ENCODE measurements at places on chromosomes 5 and 9.

DNA sequence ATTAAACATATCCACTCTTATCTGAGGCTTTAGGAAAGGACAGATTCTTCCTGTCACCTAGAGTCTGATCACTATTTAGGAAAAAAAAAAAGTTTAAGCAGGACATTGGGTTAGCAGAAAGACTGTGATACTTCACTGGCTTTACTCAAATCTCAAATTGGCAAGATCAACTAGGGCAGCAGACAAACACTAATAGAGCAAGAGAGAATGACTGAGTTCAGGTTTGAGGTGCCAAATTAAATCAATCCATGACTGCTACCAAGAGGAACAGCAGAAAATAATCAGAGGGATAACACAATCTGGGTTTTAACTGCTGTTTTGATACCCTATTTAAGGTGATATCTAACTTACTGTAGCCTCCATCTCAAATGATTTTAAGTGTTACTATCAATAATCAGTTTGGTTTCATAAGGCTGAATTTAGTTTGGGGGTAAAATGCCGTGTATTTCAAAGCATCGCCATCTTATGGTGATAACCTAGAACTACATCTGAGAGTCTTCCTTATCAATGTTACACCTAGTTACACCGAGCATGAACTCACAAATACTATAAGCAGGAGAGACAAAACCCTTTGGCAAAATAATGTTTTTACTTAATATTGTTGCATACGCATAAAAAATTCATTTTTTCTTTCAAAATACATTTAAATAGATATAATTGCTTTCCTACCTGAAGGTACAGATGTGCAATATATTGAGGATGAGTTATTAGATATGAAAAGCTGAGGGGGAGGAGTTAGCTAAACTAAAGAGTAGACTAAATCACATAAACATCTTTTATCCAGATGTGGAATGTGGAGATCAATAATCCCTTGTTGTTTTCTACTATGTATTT is 286.4 kb upstream of the CDH12 start:
- ATAC-seq: peak; percentile 32

DNA sequence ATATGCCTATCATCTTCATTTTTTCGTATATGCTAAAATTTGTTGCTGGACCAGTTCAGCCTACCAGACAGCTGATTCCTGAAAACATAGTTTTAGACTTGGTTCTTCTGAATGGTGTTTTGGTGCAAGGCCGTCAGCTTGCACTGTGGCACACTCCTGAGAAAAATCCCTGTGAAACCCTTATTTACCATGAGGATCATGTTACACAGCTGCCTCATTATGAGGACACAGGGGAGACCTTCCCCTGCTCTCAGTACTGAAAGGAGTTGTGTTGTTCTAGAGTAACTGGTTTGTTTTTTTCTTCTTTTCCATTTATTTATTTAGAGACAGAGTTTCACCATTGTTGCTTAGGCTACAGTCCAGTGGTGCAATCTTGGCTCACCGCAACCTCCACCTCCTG is 37.6 kb downstream of the MAST4 start:
- ATAC-seq: no peak

DNA sequence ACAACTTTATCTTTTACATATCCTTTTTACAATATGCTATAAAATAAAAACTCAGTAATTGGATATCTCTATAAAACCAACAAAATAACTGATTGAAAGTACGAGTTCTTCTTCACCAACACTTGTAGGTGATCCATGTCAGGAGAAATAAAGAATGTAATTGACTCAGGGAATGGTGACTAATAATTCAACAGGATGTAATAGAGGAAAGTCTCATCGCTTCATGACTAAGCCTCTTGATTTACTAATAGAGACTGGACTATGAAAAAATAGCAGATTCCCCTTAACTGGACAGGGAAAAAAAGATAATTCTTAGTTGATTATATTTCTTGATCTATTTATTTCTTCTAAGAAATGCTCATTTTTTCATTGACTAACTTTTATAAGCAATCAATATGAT is 507.7 kb upstream of the PTGER4 start:
- no peak for ATAC-seq

- ATAC-seq: no peak
Measured at GRCh38 chr9:113005777-113006176, 6.2 kb downstream of the ZNF883 start.

DNA sequence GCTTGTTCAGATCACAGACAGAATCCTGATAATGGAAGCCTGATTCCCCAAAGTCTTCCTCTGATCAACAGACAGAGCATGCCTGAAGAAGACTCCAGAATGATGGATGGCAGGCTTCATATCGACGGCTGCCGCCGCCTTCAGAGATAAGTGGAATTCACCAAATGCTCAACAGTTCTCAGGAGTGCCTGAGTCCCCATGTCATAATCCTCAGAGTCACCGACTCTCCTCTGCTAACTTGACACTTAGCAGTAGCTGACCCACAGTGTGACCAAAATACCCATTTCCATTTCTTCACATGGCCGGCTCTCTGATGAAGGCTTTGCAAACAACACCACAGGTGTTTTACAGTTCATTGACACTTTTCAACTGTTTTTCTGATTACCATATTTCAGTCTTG is 58.7 kb downstream of the PRDM6 start:
- ATAC-seq: no peak

- ATAC-seq: no peak
Measured at GRCh38 chr5:6602441-6602840, 30.4 kb downstream of the NSUN2 start.
